Heart left ventricle (tissue), 16 donors: ENCODE measurements at places on chromosomes 4 and X. TPM values are rescaled to one million over a fixed set of nuclear protein-coding genes. Genes with fewer than 3 reads are reported as not detected.

Gene CCSER1
- 2.5 TPM for polyA plus RNA-seq

Gene RBM3
- polyA plus RNA-seq: 56.5 TPM

Gene BEX5
- polyA plus RNA-seq: 0.15 TPM

Gene NDNF
- polyA plus RNA-seq: 2.8 TPM

GRCh38 chr4:6840062-6840976 lies 57.8 kb downstream of the KIAA0232 start:
- DNase-seq: peak; percentile 45

DNA sequence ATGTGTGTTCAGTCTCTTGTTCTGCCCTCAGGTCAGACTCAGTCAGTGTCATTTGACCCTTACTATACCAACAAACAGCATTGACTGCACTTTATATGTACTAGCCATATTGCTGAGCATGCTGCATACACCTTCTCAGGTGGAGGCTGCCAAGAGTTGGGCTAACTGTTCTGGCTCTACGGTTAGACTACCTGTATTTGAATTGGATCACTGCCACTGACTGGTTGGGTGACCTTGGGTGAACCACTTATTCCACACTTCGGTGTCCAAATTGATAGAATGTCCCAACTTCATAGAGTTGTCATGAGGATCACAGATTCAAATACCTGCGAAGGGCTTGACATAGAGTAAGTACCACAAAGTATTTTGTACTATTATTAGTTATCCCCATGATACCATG lies 91.2 kb upstream of the GPR50 start:
- no peak for DNase-seq

GRCh38 chr4:80462621-80463091 lies 127.1 kb downstream of the CFAP299 start:
- no peak for DNase-seq

GRCh38 chr4:41024556-41025491 lies 189.5 kb downstream of the APBB2 start:
- DNase-seq: no peak
